ENCODE measurements at places on chromosomes 5 and 9.

DNA sequence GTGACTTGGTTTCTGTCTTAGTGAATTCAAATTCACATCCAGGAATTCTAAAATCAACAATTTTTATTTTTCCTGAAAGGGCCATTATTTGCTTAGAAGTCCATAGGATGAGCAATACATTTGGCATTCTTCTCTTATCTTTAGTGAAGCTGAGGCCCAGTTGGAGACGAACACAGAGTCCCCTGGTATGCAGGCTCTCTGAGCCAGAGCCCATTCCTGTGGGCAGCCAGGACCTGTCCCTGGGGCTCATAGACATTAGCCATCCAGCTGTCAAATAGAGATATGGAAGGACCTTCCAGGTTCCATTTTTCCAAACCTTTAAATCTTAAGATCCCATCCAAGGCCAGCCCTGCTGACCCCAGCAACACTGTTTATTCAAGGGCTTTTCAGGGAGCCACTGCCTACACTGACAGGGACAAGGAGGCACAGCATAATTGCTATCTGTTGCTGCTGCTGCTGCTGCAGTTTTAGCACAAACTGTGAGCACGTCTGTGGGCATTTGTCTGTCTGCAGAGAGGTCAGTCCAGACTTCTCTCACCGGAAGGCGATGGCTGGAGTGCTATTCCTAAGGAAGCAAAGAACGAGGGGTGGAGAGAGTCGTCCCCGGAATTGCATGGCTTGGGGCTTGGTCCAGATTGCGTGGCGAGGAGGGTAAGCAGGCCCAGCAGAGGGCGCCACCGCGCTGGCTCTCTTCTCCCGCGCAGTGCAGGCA, 639.0 kb downstream of the CCDC171 start:
- no peaks in the 10 kb centered on the region for H3K36me3 ChIP-seq
- no peaks in the 10 kb centered on the region for H3K27me3 ChIP-seq
- H3K27ac ChIP-seq = no peak overlapping the region
- no peak overlapping the region for H3K4me3 ChIP-seq
- peak; percentile 9 for DNase-seq

DNA sequence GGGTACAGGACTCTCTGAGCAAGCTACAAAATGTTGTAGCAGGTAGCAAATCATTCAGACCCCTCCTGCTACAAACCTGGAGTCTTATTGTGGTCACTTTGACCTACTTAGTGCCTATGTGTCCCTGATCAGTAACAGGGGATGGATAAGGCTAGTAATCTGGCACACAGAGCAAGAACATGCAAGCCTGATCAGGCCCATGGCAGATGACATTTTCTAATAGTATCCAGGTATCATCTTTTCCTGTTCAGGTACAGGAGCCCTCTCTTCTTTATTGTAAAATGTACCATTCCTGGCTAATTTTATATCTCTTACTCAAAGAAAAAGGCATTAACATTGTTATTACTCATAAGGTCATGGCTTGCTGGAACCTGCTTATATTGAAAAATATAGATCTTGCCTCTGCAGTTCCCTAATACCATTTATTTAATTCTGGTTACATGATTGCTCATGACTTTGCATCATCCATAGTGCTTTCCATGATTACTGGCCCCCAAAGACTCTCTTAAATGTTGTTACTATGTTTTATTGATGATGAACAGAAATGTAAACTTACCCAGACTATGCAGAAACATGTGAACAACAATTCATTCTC, 18.2 kb upstream of the CCNH start:
- H3K27me3 ChIP-seq = peaks cover 11% of the 10 kb centered on the region
- H3K4me3 ChIP-seq = no peak overlapping the region
- H3K36me3 ChIP-seq = no peaks in the 10 kb centered on the region
- DNase-seq = no peak
- no peaks in the 10 kb centered on the region for H3K4me1 ChIP-seq

DNA sequence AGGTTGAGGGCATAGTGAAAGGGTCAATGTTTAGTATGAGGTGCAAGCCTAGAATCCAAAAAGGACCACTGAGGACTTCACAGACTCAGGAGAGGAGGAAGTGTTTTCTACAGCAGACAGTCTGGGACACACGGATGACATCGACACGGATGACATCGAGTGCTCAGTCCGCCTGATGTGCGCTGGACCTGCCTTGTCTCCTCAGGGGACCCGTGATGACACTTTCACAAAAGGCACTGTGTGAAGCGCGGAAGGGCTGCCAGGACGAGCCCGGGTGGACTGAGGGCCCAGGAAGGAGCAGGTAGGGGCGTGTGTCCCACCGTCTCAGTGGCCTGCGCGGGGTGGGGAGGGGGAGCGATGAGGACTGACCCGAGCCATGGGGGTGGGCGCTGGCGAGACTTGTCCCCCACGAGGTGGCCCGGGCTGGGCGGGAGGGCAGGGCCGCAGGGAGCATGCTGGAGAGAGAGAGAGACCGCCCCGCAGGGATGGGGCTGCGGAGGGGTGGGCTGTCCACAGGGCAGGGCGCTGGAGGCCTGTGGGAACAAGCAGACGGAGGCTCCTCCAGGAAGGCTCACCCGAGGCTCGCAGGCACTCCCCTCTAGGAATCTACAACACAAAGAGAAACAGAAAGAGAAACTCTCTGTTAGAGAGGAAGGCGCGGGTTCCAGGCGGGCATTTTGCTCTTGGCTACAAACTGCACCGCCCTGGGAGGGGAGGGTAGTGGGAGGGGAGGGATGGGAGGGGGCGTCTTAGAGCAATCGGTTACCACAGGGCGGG, 54.9 kb downstream of the USP20 start:
- peaks cover 90% of the 10 kb centered on the region for H3K36me3 ChIP-seq
- H3K27me3 ChIP-seq = no peaks in the 10 kb centered on the region
- H3K4me3 ChIP-seq = peak overlapping the region; percentile 82
- peaks cover 76% of the 10 kb centered on the region for H3K4me1 ChIP-seq
- peak; percentile 80 for DNase-seq

DNA sequence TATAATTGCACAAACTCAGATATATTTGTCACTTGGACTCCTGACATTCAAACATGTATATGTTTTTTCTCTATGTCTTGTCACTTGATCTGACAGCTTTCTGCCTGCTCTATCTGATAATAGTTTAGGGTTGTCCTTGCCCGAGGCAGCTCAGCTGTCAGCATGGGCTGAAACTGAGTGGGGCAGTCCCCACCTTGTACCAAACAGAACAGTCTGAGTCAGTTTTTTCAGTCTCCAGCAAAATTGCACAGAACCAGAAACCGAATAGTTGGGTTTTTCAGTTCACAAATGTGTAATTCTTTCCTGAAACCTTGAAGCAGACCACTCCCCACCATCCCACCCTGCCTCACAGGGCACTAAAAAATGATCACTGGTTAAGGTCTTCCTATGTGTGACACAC, 9.5 kb upstream of the HAND1 start:
- H3K4me1 ChIP-seq = peaks cover 15% of the 10 kb centered on the region
- peaks cover 76% of the 10 kb centered on the region for H3K27me3 ChIP-seq
- no peak overlapping the region for H3K4me3 ChIP-seq
- H3K27ac ChIP-seq = peak overlapping the region; percentile 46
- no peak for DNase-seq
- H3K36me3 ChIP-seq = no peaks in the 10 kb centered on the region

- no peaks in the 10 kb centered on the region for H3K36me3 ChIP-seq
- H3K4me1 ChIP-seq = no peaks in the 10 kb centered on the region
- no peak overlapping the region for H3K27ac ChIP-seq
These were observed 147.5 kb upstream of the FGF10 start for GRCh38 chr5:44536650-44537260.

DNA sequence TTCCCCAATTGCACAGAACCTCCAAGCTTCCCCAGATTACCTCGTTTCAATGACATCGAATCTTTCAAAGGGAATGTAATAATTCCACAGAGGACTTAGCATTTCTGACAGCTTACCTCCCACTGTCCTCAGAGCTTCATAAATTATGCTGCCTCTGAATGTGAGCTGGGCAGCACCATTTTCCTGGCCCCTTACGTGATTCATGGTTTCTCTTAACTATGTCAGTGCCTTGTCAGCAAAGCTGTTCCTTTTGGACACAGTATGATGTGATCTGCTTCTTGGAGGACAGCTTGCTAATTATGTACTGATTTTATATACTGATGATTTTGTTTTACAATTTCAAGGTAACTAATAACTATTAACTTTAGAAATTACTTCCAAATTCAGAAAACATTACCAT, 27.7 kb upstream of the SSBP2 start:
- peaks cover 2% of the 10 kb centered on the region for H3K27me3 ChIP-seq
- H3K4me3 ChIP-seq = peak overlapping the region; percentile 80
- no peak for DNase-seq

DNA sequence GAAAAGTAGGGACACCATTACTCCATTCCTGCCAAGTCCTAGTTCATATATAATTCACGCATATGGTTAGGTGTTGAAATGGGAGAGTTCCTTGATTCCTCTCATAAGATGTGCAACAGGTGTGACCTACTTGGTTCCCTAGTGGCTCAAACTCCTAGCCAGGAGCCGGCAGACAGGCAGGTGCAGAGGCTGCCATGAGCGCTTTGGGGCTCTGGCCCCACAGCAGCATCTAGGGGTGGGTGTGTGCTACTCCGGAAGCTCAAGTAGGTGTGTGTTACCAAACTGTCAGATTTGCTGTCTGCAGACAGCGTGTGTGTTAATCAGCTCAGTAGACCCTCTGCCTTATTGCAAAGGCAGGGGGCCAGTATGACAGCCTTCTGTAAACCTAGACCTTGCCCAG, 1652.4 kb upstream of the ACO1 start:
- no peak overlapping the region for H3K4me3 ChIP-seq
- no peak overlapping the region for H3K27ac ChIP-seq
- no peaks in the 10 kb centered on the region for H3K4me1 ChIP-seq
- no peaks in the 10 kb centered on the region for H3K36me3 ChIP-seq
- DNase-seq = no peak

DNA sequence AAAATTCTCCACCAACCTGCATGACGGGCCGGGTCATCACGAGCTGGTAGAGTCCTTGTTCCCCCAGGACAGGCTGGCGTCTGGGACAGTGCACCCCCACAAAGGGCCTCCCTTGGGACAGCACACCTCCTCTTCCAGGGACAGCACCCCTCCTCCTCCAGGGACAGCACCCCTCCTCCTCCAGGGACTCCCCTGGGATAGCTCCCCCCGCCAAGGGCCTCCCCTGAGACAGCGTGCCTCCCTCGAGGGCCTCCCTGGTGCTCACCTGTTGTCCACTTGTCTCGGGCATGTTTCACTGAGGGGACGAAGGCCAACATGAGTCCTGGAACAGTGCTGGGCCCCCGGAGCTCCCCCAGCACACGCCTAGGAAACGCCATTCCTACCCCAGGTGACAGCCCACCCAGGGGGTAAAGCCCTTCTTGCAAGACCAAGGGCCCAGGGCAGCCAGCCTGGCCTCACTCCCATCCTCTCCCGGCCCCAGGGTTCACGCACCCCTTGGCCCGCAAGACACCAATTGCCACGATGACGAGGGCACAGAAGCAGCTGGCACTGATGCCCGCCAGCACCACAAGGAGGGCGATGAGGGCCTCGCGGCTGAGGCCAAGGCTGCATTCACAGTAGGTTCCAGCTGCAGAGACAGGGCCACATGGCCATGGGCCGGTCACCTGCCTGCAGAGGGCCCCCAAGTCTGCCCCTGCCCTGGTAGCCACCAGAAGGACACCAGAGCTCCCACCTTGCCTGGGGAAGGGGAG, 531 bp downstream of the TMEM210 start:
- H3K27me3 ChIP-seq = peaks cover 24% of the 10 kb centered on the region
- no peaks in the 10 kb centered on the region for H3K4me1 ChIP-seq
- H3K4me3 ChIP-seq = no peak overlapping the region
- no peaks in the 10 kb centered on the region for H3K36me3 ChIP-seq
- no peak overlapping the region for H3K27ac ChIP-seq

GRCh38 chr5:137283801-137284200, 215.3 kb downstream of the SPOCK1 start:
- no peak for DNase-seq
- no peaks in the 10 kb centered on the region for H3K36me3 ChIP-seq
- no peaks in the 10 kb centered on the region for H3K27me3 ChIP-seq

DNA sequence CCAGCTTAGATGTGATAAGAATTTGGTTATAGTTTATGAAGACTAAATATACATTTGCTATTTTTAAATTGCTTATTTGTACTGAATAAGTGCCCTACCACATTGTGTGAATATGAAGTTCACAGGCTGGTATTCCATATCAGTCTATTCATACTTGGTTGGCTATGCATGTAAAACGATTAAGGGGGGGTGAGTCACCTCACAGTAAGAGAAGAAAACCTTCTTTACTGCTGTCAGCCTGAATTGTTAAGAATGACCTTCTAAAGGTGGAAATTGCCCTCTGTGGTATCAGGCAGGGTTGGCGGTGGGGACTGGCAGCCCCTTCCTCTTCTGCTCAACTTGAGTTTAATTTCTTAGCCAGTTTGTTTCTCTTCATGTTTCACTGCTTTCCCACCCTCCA, 127.0 kb upstream of the RPS23 start:
- no peak overlapping the region for H3K27ac ChIP-seq
- no peak overlapping the region for H3K4me3 ChIP-seq
- no peaks in the 10 kb centered on the region for H3K4me1 ChIP-seq
- H3K36me3 ChIP-seq = no peaks in the 10 kb centered on the region
- no peaks in the 10 kb centered on the region for H3K27me3 ChIP-seq

DNA sequence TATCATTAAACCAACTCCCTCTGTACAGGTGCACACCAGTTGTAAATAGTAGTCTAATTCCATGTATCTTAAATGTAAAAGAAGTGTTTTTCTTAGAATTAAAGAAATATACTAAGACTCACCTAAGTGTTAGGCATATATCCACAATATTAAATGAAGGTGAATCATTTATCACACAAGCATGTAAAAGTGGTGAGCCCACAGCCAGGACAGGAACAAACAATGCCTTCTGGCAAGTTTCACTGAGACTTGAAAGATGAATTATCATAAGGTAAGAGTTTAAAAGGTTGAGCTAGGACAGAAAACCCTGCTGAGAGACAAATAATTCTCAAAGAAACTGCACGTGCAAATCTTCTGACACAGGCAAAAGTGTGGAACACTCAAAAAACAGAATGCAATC, 832.5 kb downstream of the TAF11L14 start:
- H3K27me3 ChIP-seq = no peaks in the 10 kb centered on the region
- H3K4me1 ChIP-seq = no peaks in the 10 kb centered on the region
- H3K4me3 ChIP-seq = no peak overlapping the region
- DNase-seq = no peak
- no peak overlapping the region for H3K27ac ChIP-seq
- H3K36me3 ChIP-seq = no peaks in the 10 kb centered on the region

GRCh38 chr9:92963831-92964606, 16.7 kb downstream of the FGD3 start:
- peaks cover 32% of the 10 kb centered on the region for H3K36me3 ChIP-seq
- DNase-seq = peak; percentile 71
- no peaks in the 10 kb centered on the region for H3K27me3 ChIP-seq
- peak overlapping the region; percentile 95 for H3K27ac ChIP-seq
- peaks cover 45% of the 10 kb centered on the region for H3K4me1 ChIP-seq
- H3K4me3 ChIP-seq = peak overlapping the region; percentile 88

DNA sequence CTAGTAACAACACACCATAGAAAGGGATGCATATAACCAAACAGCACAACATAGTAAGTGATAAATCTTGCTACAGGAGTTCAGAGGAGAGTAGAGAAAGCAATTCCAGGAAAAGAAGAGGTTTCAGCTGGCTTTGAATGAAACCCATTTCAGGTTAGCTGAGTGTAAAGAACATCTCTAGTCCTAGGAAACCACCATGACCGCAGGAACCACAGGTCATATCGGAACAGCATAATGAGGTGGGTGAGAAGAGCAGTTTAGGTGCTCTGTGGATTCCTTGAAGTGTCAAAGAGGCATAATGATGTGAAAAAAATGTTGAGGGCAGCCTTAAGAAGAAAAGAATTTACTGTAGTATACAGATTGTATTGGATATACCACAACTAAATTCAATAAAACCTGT, 507.5 kb downstream of the MTRR start:
- H3K27me3 ChIP-seq = no peaks in the 10 kb centered on the region
- no peaks in the 10 kb centered on the region for H3K36me3 ChIP-seq
- no peak overlapping the region for H3K4me3 ChIP-seq
- H3K27ac ChIP-seq = no peak overlapping the region

GRCh38 chr5:112951124-112951702, 25.4 kb upstream of the DCP2 start:
- no peak overlapping the region for H3K27ac ChIP-seq
- peaks cover 8% of the 10 kb centered on the region for H3K4me1 ChIP-seq
- H3K27me3 ChIP-seq = peaks cover 2% of the 10 kb centered on the region
- DNase-seq = no peak
- no peaks in the 10 kb centered on the region for H3K36me3 ChIP-seq

All from activated T-helper 2 cell treated with anti-CD3 and anti-CD28 coated beads, Interferon-gamma antibody, Interleukin-2, Interleukin-4, amounts not matched to agents 10 μg/mL and 5 μg/mL and 100 μg/mL, durations not matched to agents 14 hours and 24 hours and 36 hours (primary cell).